Nephron progenitor cell (in vitro differentiated cells): ENCODE measurements at places on chromosomes 4 and X.

- DNase-seq = peak; percentile 33
Observed at GRCh38 chr4:87058356-87059073, 123.7 kb downstream of the AFF1 start.

- no peak for DNase-seq
Observed at GRCh38 chr4:189232274-189232673, 708.4 kb upstream of the FRG1 start.

GRCh38 chr4:89253311-89253710 lies 54.3 kb downstream of the GPRIN3 start:
- DNase-seq = no peak

DNA sequence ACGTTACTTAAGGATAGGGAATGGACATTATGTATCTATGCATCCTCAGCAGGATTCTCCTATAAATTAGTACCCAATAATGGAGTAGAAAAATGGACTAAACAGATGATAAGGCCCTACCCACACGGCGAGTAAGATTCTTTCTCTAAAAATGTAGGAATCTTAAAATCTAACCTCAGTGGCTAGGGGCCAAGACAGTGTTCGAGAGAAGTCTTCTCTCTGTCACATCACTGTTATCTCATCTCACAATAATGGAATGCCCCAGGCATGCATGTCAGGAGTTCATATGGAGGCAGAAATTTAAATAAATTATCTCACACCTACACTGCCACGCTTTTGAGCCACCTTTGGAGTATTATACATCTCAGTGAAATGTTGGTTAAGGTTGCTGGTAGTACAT lies 132.9 kb downstream of the LDB2 start:
- DNase-seq = no peak

- no peak for DNase-seq
Observed at GRCh38 chr4:48602763-48603162, 112.7 kb downstream of the ZAR1 start.

DNA sequence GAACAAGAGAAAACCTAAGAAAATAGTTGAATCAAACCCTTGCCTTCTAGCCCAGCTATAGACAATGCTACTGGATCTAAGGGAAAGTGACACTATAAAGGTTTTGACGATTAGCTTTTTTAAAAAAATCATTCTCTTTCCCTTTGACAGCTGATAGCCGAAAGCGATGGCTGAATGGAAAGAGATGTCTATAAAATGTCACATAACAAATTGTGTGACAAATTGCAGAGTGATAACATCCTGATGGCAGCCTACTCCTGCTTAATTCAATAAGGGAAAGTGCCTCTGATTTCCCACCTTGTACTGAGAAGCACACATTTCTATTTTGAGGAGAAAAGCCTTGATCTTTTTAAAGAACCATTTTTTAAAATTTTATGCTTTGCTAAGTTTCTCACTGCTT lies 114.5 kb downstream of the SORBS2 start:
- no peak for DNase-seq

GRCh38 chr4:122758033-122758432 lies 25.5 kb downstream of the BBS12 start:
- DNase-seq = no peak

DNA sequence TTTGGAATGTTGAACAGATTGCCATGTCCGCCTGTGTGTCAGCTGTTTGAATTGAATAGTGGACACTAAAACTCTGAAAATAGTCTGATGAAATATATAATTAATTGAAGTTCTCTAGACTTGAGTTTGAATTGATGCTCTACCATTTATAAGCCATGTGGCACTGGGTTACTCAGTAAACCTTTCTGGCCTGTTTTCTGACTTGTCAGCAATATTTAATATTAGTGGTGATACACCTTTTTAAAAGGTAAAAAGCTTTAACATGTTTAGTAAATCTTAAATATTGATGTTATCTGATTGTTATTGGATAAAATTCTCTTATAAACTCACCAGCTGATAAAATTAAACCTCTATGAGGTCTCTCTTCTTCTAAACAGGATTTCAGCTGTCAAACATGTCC lies 695.4 kb upstream of the HS3ST1 start:
- DNase-seq = no peak

- DNase-seq = no peak
Observed at GRCh38 chr4:102295153-102295862, 50.0 kb downstream of the SLC39A8 start.

GRCh38 chr4:163612762-163613161 lies 118.3 kb downstream of the TMA16 start:
- DNase-seq = no peak

DNA sequence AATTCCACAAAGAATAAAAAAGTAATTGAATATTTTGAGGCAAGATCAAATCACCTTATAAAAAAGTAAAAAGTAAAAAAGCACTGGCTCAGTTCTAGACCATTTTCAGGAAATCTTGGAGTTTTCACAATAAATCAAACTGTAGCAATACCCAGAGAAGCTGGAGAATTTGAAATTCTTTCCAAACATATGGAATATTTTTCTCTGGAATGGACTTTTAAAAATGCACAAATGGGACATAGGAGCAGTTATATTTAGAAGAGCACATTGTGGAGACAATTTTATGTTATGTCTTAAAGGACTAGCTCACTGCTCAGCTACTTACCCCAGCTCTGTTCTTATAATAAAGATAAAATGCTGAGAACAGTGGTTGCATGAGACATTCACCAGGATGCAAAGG lies 211.9 kb upstream of the KIT start:
- no peak for DNase-seq

GRCh38 chr4:86089781-86090323 lies 270.0 kb downstream of the MAPK10 start:
- no peak for DNase-seq

GRCh38 chr4:26459756-26460530 lies 30.3 kb downstream of the CCKAR start:
- no peak for DNase-seq

DNA sequence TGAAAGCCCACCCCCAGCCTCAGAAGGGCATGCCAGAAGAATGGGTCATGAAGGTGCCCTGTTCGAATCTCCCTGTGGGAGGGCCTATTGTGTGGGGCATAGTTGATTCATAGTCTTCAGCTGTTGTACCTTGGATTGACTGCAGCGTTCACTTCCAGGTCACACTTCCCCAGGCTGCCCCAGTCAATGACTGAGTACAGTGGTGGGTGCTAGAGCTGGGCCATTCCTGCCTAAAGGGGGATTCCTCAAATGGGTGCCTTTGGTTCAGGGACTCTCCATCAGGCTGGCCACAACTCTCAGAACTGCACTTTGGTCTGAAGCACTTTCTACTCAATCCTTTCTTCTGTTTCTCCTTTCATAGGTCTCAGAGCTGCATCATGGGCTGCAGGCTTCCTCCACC lies 35.0 kb upstream of the RASGEF1B start:
- DNase-seq = no peak

DNA sequence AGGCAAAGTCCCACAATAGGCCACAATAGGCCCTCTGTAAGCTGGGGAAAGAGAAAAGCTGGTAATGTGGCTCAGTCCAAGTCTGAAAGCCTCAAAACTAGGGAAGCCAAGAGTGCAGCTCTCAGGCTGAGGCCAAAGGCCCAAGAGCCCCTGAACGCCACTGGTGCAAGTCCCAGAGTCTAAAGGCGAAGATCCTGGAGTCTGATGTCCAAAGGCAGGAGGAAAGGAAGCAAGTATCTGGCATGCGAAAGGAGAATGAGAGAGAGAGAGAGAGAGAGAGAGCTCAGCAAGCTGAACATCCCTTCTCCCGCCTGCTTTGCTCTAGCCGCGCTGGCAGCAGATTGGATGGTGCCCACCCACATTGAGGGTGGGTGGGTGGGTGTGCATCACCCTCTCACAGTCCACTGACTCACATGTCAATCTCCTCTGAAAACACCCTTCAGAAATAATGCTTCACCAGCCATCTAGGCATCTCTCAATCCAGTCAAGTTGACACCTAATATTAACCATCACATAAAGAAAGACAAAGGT lies 30.9 kb upstream of the ELF2 start:
- DNase-seq = no peak

- peak; percentile 76 for DNase-seq
Observed at GRCh38 chrX:53317365-53318069, 36.1 kb upstream of the IQSEC2 start.

- no peak for DNase-seq
Observed at GRCh38 chr4:113437129-113437528, 324.4 kb downstream of the CAMK2D start.

DNA sequence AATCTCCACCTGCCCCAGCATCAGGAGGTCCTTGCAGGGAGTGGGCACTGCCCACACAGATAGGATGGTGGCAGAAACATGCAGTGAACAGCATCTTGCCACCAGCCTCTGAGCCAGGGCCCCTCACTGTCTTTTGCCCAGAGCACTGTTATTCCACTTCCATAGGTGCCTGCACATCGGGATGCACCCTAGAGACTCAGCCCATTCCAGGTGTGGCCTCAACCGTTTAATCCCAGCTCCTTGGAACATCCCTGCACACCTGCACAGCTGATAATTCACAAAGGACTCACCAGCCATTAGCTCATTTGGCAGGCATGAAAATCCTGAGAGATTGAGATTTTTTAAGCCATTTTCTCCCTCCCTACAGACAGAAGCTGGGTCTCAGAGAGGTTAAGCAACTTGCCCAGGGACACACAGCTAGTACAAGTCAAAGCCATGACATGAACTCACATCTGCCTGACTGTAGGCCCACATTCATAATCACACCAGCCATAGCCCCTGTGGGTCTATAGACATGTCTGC lies 116.3 kb downstream of the EFNB1 start:
- no peak for DNase-seq

GRCh38 chrX:136710325-136710951 lies 62.5 kb downstream of the CD40LG start:
- DNase-seq = no peak

- no peak for DNase-seq
Observed at GRCh38 chrX:48782795-48783194, 3.6 kb upstream of the GATA1 start.

DNA sequence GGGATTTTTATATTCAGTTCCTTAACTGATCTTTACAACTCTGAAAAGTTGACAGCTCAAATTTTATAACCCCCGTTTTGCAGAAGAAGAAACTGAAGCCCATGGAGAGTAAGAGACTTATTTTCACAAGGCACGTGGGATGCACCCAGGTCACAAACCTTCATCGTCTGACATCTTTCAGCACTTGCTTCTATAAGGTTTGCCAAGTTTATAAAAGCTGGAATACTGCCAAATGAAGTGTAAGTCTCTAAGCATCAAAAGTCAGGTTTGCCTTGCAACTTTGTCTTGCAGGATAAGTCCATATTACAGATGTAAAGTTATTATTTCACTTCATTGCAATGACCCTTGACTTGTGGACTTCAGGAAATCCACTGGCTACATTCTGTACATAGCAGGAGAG lies 6.3 kb upstream of the KCNIP4 start:
- DNase-seq = no peak

GRCh38 chr4:154009191-154009590 lies 220.3 kb upstream of the SFRP2 start:
- no peak for DNase-seq

- no peak for DNase-seq
Observed at GRCh38 chr4:8422327-8422726, 18.2 kb downstream of the ACOX3 start.

GRCh38 chrX:130952266-130953043 lies 49.4 kb upstream of the ENOX2 start:
- DNase-seq = no peak
